DMS79 (cell line): ENCODE measurements at places on chromosomes 1 and 21.

DNA sequence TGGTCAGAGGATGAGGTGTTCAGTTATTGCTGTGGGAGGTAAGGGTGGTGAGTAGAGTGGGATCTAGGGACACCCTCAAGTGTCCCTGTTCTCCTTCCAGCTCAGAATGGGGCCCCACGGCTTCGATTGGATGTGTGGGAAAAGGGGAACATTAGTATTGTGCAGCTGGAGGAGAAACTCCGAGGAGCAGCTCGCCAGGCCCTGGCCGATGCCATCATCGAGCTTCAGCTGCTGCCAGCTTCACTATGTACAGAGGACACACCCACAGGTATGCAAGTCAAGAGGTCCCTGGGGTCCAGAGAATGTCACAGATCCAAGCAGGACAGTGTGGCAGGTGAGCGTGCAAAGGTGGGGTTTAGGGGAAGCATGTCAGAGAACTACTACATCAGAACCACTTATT, 13.9 kb downstream of the HYI start:
- peak; percentile 93 for DNase-seq

- no peak for DNase-seq
Measured at GRCh38 chr1:91582431-91582921, 81.8 kb downstream of the CDC7 start.

- no peak for DNase-seq
Measured at GRCh38 chr21:26964170-26964778, 2.6 kb downstream of the ADAMTS5 start.

DNA sequence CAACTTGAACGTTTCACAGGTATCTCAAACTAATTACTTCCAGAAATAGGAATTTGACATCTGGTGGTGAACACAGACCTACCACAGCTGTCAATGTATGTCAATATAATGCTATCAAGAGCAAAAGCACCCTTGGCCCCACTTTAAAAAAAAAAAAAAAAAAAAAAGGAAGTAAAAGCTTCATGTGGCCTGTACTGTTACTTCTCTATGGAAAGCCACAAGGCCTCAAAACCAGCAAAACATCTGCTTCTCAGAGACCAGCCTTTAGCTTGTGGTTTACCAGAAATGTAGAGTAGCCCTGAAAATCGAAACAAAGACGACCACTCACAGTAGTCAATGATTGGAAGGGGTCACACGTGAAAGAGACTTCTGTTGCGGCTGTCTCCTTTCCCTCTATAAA, 109.6 kb downstream of the SLC45A1 start:
- no peak for DNase-seq

DNA sequence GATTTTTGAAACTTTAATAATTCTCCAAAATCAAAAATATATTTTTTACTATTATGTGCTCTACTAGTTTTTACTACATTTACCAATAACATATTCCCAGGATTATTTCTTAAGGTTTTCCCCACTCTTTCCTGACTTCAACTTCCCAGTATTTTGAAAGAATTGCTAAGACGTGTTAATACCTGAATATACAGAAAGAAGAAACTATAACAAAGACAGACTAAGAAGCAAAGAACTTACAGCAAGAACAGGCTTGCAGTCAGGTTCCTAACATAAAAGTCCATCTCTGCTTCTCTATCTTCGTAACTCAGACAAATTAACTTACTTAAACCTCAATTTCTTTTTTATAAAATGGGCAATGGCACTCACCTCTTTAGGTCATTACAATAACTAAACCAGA, 63.2 kb downstream of the SRSF11 start:
- DNase-seq, result no peak

DNA sequence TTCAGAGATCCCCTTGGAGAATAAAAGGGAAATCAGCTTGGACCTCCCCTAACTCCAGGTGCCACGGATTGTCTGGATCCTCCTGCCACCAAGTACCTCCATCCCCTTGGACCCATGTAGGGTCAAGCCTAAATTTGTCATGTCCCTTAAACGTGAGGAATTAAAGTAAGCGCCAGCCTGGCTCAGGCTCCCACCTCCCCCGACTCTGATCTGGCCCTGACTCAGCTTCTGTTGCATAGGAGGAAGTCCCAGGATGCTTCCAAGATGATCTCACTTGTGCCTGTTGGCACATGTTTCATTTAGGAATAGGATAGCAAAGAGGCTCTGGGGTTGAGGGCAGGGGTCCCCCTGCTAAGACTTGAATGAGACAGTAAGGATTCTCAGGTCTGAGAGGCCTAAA, 231.9 kb upstream of the JUN start:
- no peak for DNase-seq

GRCh38 chr1:20373286-20373685, 82.6 kb downstream of the VWA5B1 start:
- no peak for DNase-seq

- no peak for DNase-seq
Measured at GRCh38 chr21:38802050-38803026, 3.4 kb upstream of the ETS2 start.

GRCh38 chr1:180598333-180598974, 33.4 kb upstream of the XPR1 start:
- DNase-seq, result no peak

DNA sequence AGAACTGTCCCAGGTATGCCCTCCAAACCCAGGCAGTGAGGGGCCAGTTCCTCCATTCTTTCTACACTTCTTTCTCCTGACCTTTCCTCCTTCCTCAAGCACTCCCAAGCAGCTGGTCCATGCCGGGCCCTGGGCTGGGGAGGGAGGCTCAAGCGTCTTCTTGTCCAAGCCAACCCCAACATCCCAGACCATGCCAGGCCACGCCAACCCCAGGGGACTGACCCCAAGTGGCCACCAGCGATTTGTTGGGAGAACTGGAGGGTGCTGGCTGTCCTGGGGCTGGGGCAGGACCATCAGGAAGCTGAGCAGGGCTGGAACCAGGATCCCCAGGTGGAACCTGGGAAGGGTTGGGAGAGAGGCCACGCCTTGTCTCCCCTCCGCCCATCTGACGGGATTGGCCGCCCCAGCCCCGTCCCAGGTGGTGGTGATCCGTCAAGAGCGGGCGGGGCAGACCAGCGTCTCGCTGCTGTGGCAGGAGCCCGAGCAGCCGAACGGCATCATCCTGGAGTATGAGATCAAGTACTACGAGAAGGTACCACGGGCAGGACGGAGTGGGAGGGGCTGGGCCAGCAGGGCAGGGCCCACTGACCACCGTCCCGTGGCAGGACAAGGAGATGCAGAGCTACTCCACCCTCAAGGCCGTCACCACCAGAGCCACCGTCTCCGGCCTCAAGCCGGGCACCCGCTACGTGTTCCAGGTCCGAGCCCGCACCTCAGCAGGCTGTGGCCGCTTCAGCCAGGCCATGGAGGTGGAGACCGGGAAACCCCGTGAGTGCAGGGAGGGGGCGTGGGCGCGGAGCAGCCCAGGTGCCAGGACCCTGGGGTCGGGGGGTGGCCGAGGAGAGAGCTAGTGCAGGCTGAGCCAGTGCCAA, 29.9 kb downstream of the EPHA8 start:
- peak; percentile 41 for DNase-seq

DNA sequence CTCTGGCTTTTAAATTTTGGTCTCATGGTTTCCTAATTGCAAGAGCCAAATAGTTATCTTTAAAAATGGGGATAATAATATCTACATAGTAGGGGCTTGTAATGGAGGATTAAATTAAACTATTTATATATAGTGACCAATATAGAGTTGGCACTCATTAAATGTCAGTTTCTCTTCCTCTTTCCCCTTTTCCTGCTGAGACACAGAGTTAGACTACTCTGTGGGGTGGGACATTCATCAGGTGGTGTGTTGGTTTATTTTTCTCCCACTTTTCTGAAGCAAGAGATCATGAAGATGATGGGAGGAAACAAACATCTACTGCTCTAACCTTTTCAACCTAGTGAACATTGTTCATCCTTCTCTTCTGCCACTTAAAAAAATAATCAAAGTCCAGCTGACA, 17.3 kb upstream of the RAP1A start:
- no peak for DNase-seq

GRCh38 chr1:222754366-222755139, 17.6 kb downstream of the FAM177B start:
- no peak for DNase-seq

- no peak for DNase-seq
Measured at GRCh38 chr1:100921110-100921706, 25.3 kb downstream of the SLC30A7 start.

GRCh38 chr1:87334351-87335174, 5.9 kb downstream of the LMO4 start:
- peak; percentile 41 for DNase-seq

GRCh38 chr1:55146781-55147180, 68.4 kb downstream of the USP24 start:
- no peak for DNase-seq

- DNase-seq, result no peak
Measured at GRCh38 chr1:35178874-35179380, 14.0 kb downstream of the SFPQ start.

- DNase-seq, result no peak
Measured at GRCh38 chr1:20405893-20406604, 80.0 kb downstream of the CAMK2N1 start.

DNA sequence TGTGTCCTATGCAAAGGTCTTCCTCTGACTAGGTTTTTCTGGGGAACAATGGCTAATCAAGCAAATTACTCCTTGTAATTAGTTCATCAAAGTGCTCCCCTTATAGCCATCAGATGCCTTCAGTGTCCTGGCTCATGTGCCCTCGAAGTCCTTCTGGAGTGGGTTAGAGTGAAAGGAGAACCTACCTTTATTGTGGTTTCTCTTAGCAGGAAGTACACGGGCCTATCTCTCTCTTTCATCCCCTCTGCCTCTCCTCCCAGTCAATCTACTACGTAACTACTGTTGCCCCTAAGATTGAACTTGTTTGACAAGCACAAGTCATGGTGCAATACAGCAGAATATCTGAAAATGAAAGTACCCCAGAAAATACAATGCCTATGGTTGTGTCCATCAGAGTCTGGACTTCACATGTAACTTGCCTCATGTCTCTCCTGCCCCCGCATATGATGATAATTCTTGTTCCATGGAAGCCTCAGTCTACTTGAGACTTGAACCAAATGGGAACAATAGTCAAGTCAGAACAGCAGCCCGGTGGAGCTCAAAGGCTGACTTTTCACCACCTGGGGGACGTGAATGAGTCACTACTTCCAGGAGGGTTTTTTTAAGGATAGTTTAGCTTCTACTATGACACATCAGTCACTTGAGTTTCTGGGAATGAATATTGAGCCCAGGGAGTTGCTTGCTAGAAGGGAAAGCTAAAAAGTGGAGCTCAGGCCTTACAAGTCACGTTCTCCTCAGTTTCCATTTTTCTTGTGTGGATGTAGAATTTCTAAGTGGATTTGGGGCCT, 243.6 kb downstream of the TNR start:
- no peak for DNase-seq

DNA sequence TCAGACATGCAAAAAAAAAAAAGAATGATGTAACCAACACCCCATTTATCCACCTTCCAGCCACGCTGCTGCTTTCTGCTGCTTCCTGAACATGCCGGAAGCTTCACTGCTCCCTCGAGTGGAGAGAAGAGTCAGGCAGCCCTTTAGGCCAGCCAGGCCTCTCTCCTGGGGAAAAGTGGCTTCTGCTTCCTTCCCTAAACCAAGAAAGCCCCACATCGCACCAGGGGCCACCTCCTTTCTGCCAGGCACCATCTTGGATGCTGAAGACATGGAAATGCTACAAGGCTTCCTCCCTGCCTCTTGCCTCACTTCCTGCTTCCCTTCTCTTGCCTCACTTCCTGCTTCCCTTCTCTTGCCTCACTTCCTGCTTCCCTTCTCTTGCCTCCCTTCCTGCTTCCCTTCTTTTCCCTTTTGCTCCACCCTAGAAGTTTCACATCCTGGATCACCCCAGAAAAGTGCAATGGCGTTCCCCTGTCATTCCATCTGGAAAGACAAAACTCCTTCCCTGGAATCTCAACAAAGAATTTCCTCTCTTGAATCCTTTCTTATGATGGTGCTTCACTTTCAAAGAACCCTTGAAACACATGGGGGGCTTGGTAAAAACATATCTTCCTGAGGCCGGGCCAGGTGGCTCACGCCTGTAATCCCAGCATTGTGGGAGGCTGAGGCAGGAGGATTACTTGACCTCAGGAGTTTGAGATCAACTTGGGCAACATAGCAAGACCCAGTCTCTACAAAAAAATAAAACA, 18.7 kb downstream of the TNFRSF8 start:
- DNase-seq, result no peak

- DNase-seq, result no peak
Measured at GRCh38 chr1:58791106-58791505, 7.3 kb upstream of the JUN start.

GRCh38 chr1:111052246-111052645, 87.6 kb downstream of the DRAM2 start:
- DNase-seq, result no peak

GRCh38 chr1:97145321-97145956, 423.9 kb downstream of the PTBP2 start:
- no peak for DNase-seq

DNA sequence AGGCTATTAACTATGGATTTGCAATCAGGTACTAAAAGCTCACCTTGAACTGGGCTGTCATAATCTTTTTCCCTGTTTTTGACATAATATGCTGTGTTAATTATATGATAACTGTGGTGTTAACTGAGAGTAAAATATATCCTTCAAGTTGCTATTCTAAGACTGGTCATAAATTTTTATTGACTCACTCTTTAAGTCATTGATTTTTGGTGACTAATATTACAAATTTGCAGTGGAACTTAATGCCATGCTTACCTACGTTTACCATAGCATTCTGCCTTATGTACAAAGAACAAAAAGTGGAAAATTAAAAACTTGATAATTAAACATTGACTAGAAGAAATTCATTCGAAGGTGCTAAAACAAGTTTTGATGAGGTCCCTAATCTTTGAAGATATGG, 872.4 kb downstream of the BRINP3 start:
- DNase-seq, result no peak

DNA sequence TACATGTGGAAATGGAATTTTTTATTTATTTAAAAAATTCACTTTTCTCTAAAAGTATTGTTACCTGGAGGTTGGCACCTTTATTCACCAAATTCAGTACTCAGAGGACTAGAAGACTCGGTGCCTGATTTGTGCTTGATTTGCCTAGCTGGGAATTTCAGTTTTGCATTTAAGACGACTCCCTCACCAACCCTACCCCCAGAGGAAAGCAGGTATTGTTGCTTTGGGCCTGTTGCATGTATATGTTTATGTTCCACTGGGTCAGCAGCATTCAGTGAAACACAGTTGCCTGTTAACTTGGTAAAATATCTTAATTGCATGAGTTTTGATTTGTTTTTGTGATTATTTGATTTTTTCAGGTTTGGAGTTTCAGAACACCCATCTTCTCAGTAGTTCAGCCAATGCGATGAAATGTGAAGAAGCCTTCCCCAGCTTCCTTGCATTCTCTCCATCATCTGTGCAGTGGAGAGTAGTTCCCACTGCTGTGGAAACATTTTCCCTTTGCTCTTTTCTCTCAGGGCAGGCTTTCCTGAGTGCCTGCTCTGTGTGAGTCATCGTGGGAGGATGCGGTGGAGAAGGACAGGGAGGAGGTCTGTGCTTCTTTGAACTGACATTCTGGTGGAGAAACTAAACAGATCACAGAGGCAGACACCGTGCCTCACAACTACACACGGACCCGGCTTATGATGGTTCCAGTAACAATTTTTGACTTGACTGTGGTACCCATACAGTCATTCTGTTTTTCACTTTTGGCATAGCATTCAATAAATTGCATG, 6.4 kb downstream of the ADARB1 start:
- DNase-seq, result no peak
